ENCODE measurements at places on chromosomes 1 and 21.

DNA sequence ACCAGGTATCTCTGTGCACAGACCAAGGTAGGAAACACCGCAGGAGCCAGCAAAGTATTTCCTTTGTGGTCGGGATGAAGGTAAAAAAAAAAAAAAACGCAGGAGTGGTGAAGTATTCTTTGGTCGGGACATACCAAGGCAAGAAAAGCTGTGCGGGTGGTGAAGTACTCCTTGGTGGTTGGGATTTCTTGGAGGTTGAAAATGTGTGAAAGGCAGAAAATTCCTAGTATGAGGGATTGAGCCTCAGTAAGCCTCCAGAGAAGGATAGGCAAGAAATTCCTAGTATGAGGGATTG is 802.6 kb downstream of the PLA2G4A start:
- no peak for DNase-seq

- DNase-seq = no peak
Observed at GRCh38 chr1:215476541-215476940, 90.6 kb upstream of the KCTD3 start.

DNA sequence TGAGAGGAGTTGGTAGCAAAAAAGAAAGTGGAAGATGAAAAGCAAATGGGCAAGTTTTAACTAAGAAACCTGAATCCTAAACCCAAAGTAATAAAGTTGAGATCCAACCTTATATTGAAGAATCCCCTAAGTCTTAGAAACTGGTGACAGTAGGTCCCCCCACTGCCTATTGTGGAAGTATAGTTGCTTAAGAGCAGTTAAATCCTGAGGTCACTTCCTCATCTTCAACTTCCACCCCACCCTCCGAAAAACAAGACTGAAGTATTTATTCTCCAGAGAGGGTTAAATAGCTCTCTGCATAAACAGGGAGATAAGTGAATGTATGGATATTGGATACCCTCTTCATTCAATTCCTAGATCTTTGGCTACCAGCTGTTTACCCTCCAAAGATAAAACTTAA is 3.3 kb upstream of the DSTYK start:
- DNase-seq = no peak

DNA sequence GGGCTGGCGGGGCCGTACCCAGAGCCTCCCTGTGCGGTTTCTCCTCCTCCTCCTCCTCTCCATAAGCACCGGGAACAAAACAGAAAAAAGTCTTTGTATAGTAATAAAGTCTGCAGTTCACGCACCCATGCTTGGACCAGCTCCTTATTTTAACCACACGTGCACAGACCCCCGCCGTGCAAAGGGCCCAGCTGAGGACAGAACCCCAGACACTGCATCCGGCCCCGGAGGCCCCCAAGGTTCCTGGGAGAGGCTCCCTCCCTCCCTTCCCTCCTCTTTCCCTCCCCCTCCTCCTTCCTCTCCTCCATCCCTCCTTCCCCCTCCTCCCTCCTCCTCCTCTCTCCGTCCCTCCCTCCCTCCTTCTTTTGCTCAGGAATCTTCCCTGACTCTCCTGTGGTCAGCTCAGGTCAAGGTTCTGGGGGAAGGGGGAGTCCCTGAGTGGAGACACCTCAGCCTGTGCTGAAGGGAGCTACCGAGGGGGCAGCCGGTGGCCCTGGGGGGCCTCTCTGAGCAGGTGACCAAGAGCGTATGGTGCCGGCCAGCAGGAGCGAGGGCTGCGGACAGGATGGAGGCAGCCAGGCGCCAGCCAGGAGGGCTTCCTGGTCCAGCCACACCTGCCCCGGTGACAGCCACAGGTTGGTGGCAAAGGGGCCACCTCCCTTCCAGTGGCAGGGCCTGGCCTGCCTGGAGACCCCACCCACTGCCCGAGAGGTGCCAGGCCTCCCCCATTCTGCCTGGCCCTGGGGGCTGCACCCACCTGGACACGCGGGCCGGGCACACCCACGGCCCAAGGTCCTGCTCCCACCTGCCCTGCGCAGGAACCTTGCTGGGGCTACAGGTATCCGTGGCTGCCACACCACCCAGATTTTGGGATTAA is 3.2 kb upstream of the TTLL10 start:
- DNase-seq = no peak

- DNase-seq = no peak
Observed at GRCh38 chr1:200172311-200172710, 144.8 kb downstream of the NR5A2 start.

GRCh38 chr1:25616095-25616986 is at the start of gene MAN1C1:
MAN1C1 (plus strand) TSS chr1:25616791; CDS start chr1:25617798, 1,007 bp downstream.
- peak; percentile 77 for DNase-seq

GRCh38 chr1:47565676-47566075 is 127.8 kb downstream of the FOXD2 start:
- no peak for DNase-seq

- no peak for DNase-seq
Observed at GRCh38 chr1:163165119-163165518, 37.6 kb downstream of the RGS5 start.

DNA sequence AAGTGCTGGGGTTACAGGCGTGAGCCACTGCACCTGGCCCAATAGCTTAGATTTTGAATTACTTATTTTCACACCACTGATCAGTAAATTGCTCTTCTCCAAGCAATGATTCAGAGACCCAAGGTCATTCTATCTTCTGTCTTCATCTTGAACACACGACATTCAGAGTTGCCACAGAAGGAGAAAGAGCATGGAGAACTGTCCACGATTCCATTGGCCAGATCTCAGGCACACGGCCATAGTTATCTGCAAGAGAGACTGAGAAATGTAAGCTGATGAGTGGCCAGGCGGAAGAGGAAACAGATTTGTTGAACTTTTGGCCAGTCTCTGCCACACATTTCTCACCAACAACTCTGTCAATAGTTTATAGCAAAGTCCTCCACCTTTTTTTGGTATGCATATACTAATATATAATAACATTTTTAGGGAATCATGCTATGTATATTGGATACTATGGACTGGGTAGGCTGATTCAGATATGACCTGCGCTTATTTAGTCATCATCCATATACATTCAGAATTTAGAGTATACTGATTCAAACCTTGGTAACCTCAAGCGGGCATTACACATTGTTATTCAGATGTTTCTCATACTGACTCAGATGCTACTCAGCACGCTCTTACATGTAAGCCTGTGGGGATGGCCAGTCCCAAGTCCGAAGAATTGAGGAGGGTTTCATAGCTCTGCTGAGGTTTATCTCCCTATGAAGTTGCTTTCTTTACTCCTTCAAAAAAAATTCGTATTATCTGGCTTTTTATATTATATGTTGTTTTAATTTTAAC is 25.5 kb upstream of the CAP1 start:
- no peak for DNase-seq

GRCh38 chr1:235240960-235241359 is 79.9 kb upstream of the RBM34 start:
- no peak for DNase-seq

GRCh38 chr1:163799190-163799805 is 477.5 kb downstream of the NUF2 start:
- DNase-seq = no peak

DNA sequence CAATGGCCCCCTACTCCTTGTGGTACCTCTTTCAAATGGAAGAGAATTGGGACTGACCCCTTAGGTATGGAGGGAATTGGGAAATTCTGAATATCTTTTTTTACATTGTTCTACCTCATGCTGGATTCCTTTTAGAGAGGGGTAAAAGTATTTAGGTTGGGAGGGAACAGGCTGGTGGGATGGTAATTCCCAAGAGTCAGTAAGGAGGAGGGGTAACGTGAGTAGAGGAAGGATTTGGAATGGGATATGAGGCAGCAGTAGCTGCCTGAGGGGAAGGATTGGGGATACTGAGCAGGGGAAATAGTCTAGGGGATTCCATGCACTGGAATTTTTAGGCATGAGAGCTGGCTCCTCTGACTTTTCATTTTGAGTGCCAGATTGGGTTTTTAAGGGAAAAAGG is 3.8 kb upstream of the AADACL3 start:
- DNase-seq = no peak

GRCh38 chr1:119781434-119782210 is 12.9 kb upstream of the HMGCS2 start:
- no peak for DNase-seq

DNA sequence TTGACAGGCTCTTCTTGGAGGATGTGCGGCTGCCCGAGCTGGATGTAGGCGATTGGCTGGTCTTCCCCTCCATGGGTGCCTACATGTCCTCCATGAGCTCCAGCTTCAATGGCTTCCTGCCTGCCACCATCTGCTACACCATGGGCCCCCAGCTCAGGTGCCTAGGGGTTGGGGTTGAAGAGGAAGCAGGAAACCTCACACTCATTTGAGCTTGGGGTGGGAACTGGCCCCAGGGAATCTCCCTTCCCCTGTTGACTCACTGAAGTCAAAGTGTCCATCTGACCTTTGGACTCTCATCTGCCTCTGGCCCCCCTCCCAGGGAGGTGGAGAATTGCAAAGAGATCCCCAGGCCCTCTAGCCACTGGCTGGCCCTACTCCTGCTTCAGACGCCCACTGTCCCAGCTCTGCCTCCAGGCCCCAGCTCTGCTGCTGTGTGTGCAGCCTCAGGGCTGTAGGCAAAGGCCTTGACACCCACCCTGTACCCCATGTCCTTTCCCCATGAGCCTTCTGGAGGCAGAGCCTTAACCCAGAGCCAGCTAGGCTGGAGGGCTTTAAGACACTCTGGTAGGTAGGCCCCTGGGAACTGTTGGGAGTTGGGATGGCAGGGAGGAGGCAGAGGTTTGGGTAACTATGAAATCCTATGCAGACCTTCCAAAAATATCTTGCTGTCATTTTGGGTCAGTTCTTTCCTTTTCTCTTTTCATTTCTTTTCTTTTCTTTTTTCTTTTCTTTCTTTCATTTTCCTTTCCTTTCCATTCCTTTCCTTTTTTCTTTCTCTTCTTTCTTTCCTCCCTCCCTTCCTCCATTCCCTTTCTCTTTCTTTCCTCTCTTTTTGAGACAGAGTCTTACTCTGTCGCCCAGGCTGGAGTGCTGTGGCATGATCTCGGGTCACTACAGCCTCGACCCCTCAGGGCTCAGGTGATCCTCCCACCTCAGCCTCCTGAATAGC is 66.9 kb upstream of the TINAGL1 start:
- DNase-seq = no peak

DNA sequence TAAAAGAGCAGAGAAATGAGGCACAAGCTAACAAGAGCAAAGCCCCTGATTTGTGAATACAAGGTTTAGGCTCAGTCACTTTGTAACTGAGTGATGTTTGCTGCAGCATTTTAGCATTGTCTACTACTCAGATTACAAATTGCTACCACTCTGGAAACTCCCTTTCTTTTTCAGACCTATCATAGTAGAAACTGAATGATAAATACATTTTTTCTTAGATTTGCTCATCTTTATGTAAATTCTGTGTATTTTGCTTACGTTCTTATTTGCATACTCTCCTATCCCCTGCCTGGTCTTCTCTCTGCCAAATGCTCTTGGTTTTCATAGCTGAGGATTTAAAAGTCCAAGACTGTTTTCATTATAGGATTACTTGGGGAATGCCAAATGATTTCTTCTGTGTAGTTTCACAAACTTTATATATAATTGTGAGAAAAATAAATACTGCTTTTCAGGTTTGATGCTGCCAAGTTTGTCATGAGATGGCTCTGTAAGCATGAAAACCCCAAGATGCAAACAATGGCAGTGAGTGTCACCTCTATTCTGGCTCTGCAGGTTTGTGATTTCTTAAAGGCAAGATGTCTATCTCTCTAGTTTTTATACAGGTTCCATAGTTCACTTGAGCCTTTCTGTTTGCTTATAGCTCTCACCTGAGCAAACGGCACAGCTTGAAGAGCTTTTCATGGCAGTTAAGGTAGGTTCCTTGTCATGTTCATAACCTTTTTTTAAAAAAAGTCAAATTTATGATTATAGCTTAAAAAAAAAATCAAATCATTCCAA is 24.7 kb downstream of the ZYG11A start:
- no peak for DNase-seq

- no peak for DNase-seq
Observed at GRCh38 chr1:43822040-43822690, 111.4 kb upstream of the ARTN start.

- DNase-seq = no peak
Observed at GRCh38 chr1:109644670-109645069, 11.2 kb upstream of the GSTM4 start.

DNA sequence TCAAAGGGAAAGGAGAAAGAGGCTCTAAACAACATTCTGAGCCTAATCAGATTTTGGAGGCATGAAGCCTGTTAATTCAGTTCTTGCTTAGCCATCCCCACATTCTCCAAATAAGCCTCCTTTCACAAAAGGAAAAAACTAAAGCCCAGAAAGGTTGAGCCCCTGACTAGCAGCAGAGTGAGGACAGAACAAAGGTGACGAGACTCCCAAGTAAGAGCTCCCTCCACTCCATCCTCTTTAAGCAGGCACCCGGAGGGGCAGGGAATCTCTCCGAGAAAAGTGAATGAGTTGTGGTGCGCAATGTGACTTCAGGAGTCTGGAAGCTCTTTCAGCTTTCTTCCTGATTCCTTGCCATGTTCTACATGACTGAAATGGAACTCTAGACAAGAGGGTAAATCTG is 43.4 kb upstream of the MYBPHL start:
- DNase-seq = no peak

DNA sequence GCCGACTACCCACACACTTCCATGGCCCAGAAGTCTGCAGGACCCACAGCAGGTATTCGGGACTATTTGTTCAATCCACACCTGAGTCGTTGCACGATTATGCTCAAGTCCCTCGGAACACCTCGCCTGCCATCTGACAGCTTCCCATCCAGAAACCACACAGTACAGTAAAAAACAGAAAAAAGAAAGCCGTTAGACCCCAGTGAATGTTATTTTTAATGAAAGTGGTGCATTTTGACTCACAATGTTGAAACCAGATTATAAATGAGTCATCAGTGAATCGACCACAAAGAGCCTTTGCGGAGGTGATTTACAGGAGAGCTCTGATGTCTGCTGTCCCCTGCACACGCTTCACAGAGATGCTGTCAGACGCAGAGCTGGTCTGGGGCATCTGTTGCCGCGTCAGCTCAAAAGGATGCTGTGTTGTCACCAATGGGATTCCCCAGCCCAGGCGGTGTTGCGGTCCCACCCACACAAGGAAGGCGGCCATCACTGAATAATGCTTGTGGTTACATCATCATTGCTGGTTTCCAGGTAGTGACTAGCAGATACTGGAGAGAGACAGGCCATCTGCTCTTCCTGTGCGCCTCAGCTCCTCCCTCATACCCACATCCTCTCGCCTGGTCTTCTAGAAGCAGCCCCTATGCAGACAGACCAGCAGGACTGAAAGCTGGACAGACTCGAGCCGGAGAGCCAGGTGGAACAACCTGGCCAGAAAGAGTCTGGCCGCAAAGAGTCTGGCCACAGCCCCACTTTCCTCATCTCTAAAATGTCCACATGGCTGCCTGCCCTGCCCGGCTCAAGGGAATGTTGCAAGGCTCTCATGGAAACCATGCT is 116.8 kb downstream of the TOMM20 start:
- peak; percentile 95 for DNase-seq

GRCh38 chr1:53945183-53945432 is 391 bp downstream of the IFT25 start:
- DNase-seq = no peak
